ENCODE measurements at places on chromosomes 2 and 18. TPM values are rescaled to one million over a fixed set of nuclear protein-coding genes. Genes with fewer than 3 reads are reported as not detected.

UGT1A10 gene
- 8.4 TPM for total RNA-seq

KIF5C gene
- total RNA-seq = 2.3 TPM

MRO gene
- 2.0 TPM for total RNA-seq

- DNase-seq = peak; percentile 36
These were observed 5.8 kb downstream of the FZD7 start for GRCh38 chr2:202039278-202040078.

DNA sequence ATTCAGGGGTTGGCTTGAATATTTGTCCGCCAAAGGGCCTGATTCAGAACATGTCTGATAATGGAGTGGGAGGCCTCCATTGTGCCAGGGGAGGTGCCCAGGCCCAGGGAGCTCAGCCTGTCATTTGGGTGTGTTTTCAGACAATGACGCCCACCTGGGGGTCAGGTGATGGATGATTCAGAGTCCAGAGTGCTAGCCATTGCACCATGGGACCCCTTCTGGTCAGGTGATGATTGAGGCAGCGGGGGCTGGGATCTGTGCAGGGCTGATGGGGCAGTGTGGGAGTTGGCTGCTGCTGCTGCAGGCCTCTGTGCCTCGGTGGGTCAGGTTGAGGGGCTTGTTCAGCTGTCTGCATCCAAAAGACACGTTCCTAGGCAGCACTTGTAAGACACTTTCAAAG lies 8.3 kb upstream of the ARHGEF4 start:
- no peak for DNase-seq

DNA sequence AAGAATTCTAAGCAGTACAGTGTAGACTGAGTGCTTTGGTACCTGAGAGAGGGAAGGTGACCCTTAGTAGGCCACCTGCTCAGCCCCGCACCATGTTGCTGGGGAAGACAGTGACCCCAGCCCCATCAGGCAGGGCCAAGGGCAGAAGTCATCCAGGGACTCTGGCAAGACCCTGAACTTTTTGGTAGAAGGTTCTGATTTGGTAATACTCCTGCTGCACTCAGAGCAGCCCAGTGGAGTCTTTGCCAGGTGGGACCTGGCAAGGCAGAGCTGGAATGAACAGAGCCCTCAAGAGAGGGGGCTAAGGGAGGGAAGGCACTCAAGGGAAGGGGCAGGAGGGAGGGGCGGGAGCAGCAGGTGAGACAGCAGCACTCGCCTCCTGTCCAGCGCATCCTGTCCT lies 191.2 kb downstream of the MGAT5 start:
- no peak for DNase-seq

DNA sequence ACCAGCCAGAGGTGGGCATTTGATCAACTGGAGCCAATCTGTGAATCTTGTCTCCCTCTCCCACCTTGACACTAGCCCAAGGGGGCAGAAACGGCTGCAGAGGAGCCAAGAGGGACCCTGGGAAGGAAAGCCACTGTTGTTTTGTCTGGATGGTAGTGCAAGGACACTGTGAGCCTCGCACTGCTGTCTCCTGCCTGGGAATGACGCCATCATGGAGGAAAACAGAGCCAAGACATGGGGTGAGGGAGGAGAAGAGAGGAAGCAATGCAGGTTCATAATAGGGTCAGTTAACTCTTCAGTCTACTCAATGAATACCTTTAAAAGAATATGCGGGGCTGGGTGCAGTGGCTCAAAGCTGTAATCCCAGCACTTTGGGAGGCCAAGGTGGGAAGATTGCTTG lies 231.1 kb upstream of the AGAP1 start:
- DNase-seq = no peak

DNA sequence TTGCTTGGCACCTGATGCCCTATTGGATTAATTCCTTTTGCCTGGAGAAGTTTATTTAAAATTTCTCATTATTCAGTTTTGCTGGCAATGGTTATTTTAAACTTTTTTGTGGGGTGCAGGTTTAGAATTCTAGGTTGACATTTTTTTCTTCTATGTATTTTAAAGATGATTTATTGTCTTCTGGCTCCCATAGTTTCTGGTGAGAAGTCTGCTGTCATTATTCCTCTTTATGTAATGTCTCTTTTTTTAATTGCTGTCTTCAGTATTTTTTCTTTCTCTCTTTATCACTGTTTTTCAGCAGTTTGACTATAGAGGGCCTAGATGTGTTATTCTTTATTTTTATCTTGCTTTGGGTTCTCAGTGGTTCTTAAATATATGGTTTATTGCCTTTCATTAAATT lies 182.2 kb upstream of the STON1 start:
- no peak for DNase-seq

DNA sequence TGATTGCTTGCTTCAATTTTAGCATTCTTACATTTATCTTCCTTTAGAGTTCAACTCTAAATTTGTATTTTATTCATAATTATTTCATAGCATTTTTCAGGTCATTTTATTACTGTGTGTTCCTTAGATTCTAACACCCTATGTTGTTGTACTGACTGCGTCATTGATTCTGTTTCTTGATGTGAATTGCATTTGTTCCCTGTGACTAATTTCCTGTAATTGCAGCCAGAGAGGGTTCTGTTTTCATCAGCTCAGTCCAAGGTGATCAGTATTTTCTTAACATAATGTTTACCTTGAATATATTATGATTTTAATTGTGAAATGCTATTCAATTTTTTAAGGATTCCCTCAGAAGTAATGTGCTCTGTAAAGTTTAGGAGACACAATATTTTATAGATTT lies 970.2 kb upstream of the PIK3C3 start:
- no peak for DNase-seq

DNA sequence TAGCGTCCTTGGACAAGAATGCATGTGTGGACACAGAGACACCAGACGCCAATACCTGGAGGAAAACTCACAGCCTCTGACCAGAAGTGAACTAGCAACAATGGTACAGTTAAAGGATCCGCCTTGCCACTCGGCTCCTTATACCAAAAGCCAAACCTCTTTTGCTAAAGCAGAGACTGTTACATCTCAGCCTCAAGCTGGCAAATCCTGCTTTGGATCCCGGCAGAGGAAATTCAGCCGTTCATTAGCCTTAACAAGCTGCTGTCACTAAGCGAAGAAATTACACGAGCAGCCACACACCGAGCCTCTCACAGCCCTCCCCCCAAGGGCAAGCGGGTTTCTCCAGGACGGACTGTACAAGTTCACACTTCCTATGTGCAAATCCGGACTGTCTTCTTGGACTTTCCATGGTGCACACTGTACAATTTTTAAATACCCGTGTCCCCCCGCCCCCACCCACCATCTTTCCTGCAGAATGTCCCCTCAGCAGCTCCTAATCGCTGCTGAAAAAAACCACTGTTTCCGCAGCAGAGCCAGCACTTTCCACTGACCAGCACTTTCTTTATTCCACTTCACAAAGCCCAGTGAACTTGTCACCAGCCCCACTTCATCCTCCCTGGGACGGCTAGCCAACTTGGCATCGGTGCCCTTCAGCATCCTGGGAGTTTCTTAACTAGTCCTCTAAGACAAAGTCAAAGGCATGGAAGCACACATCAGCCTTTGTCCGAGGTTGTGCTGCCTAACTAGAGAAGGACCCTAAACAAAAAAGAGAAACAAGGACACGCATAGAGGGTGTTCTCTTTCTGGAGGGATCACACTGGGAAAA lies 1.5 kb downstream of the KLF7 start:
- DNase-seq = peak; percentile 44

DNA sequence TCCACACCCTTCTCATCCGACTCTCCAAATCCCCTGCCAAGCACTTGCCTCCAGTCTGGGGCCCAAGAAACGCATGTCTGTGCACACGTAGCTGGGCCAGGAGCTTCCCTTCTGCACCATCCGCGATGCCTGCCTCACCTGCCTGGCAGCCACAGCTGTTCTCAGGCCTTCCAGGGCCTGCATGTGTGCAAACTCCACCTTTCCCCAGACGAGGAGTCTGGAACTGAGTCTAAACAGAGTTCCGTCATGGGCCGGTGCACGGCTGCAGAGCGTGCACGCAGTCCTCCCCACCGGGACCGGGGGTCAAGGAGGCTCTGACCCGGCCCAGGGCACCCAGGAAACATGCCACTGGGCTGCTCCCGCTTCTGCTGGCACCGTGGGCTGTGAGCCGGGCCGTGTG lies 66.8 kb upstream of the SALL3 start:
- no peak for DNase-seq

DNA sequence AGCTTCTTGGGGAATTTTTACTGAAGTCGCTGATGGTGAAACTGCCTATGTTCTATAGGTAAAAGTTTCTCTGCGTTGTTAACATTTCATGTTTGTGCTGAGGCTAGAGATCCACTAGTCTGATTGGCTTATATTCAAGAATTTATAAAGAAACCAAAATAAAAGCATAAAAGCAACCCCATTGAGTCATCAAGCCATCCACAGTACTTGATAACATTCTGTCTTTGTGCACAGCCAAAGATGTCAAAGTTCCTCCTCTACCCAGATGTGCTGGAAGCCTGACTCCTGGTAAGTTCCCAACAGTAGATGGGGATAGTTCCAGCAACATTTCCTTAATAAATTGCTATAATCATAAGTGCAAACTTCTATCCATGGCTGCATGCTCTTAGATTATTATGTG lies 107.8 kb downstream of the TANC1 start:
- peak; percentile 52 for DNase-seq

- no peak for DNase-seq
These were observed 232.5 kb downstream of the PTGR3 start for GRCh38 chr18:74976331-74976909.

GRCh38 chr2:37319754-37320609 lies 4.7 kb downstream of the PRKD3 start:
- no peak for DNase-seq

Data from stomach (tissue), 19 donors.